Activated CD8-positive, alpha-beta memory T cell treated with anti-CD3 and anti-CD28 coated beads for 48 hours (primary cell): ENCODE measurements at places on chromosomes 13 and 19.

DNA sequence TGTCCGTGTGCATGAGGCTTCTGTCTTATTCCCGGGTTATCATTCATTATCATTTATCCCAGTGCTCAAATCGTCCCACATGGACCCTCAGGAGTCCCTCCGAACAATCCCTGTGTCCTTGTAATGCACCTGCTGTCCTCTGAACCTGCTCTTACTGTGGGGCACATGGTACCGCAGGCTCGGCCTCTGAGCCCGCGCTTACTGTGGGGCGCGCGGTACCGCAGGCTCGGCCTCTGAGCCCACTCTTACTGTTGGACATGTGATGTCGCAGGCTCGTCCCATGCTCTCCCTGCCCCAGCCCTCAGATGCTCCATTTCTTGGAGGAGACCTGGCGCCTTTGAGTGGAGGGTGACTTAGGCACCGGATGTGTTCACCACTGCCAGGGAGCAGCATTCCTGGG lies 16.8 kb upstream of the ZNF554 start:
- DNase-seq, result no peak

DNA sequence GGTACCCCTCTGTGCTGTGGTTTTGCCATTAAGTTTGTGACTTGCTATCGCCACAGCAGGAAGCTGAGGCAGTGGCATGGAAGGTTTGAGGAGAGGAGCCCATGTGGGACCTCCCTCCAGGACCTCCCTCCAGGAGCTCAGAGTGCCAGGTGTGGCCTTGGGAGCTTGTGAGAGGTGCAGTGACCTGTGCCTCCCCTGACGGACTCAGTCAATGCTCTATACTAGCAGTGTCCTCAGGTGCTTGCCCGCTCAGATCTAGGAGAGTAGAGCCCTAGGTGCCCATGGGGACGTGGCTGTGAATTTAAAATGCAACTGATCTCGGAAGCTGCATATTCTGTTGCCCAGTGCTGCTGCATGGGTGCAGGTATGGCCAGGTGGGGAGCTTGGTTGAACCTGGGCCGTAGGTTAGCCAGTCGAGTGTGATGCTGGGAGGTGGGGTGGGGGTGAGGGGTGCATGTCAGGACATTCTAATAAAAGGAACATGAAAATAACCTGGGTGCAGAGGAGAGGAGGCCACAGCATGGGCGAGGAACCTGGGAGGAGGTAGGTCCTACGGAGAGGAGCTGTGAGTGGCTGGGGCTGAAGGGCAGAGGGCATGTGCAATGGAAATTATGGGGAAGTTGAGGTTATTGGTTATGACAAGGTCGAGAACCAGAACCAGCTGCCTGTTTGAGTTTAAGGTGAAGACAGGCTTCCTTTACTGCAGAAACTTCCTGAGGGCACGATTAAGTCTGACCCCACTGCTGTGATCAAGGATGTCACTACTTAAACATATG lies 41.6 kb downstream of the TEX29 start:
- no peak for DNase-seq

- no peak for DNase-seq
These were observed 211.7 kb downstream of the DCT start for GRCh38 chr13:94267581-94268366.

DNA sequence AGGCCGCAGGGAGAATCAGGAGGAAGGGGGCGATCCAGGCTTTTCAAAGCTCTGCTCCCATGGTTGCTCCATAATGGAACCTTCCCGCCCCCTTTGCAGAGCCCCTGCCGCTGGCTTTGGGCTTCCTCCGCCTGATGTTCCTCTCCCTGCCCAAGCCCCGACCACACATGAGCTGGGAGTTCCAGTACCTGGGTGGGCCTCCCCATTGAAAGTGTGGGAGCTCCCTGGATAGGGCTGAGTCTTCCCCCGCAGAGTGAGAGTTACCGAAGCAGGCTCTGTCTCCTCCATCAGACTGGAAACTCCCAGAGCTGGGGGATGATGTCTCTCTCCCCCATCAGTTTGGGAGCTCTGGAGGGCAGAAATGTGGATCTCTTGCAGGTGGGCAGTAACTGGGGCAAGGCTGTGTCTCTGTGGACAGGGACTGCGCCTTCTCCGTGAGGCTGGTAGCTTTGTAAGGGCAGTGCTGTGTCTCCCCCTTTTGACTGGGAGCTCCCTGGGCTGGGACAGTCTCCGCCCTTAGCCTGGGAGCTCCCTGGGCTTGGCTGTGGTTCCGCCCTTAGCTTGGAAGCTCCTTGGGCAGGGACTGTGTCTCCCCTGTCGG lies 722 bp downstream of the DCAF15 start:
- no peak for DNase-seq

DNA sequence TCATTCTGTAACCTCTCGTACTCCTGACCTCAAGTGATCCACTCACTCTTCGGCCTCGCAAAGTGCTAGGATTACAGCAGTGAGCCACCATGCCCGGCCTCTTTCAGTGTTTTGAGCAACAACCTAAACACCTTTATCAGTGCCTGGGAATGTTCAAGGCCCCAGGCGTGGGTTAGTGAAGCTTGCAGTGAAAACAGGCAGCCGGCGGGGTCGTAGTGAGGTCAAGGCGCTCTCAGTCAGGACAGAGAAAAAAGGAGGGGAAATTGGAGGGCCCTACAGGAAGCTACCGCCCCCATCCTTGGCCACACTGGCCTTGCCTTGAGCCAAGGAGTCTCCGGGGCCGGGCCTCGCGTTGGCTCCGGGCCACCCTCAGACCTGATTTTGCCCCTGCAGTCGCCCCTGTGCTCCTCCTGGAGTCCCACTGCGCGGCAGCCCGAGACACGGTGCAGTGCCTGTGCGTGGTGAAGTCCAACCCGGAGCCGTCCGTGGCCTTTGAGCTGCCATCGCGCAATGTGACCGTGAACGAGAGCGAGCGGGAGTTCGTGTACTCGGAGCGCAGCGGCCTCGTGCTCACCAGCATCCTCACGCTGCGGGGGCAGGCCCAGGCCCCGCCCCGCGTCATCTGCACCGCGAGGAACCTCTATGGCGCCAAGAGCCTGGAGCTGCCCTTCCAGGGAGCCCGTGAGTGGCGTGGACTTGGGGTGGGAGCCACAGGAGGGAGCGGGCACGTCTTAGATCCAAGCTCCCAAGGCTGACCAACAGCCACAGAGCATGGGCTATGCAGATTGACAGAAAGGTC lies 17.7 kb downstream of the MAG start:
- no peak for DNase-seq

DNA sequence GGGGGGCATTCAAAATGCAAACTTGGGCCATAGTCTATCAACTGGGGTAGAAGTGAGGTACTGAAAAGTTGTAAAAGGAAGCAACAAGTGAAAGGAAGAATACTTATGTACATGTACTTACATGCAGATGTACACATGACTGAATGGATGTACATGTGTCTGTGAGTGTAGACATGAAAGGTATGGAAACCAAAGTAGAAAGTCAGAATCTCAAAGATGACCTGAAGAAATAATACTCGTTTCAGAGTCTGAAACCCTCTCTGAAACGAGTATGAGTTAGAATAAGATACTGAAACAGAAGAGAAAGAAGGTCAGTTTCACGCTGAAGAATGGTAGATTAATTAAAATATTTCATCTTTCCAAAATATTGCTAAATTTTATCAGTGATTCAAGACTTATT lies 13.9 kb downstream of the DZIP1 start:
- no peak for DNase-seq

DNA sequence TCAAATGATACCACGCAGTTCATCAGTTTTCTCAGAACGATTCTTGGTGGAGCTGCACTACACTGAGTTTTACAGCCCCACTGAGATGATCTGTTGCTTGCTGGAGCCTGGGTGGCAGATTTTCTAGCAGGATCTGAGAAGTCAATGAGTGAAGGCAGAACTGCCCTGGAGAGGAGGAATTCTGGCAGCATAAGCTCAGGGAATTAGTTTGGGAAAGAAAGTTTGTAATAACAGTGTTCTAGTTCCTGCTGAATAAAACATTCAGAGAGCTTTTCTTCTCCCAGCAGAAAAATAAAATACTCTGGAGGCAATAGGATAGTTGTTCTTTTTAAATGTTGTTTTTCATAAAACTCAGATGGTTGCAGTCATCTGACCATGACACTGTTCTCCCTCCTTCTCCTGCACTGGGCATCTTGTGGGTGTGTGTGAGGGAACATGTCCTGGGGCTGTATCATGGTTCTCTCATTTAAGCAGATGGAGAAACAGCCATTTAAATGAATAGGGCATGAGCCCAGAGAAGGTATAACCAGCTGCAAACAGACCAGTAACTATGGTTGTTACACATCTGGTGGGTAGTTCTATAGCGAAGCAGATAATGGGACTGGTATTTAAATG lies 29.6 kb downstream of the OLFM4 start:
- no peak for DNase-seq

DNA sequence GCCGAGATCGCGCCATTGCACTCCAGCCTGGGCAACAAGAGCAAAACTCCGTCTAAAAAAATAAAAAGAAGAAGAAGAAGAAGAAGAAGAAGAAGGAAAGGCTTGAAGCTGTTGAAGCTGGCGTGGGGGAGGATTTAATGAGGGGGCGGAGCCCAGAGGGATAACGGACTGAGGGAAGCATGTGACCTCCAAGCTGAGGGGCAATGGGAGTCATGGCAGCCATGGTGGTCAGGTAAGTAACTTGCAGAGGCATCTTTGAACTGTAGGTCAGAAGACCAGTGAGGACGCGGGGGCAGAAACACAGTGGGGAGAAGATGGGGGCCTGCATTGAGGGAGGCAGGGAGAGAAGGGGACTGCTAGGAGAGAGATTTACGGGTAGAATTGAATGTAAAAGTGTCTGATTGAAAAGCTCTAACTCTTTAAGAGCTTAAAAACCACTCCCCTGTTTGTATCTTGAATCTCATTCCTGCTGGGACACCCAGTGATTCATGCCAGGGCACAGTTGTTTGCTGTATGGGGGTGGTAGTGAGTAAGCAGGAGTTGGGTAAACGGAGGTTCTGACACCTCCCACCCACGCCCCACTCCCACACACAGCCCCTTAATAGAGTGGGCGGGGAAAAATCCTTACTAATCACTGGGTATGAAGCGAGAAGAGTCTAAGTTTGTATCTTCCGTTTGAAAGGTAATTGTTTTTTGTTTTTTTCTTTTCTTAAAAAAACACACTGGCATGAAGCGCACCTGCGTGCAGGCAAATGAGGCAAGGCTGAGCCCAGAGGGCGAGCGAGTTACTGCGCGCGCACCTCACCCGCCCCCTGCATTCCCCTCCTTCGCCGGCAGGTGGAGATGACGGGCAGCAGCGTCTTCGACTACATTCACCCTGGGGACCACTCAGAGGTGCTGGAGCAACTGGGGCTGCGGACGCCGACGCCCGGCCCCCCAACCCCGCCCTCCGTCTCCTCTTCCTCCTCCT lies 13.0 kb downstream of the TMEM160 start:
- DNase-seq, result peak; percentile 99

DNA sequence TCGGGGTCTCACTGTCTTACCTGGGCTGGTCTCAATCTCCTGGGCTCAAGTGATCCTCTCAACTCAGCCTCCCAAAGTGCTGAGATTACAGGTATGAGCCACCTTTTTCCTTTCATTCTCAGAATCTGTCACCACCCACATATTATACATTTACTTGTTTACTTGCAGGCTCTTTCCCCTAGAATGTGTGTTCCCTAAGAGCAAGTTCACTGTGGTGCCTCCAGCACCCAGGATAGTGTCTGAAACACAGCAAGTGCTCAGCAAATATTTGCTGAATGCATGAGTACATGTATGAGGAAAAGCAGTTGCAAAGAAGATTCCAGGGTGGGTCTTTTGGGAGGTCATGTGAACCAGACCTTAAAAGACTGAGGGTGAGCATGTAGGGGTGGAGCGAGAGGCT lies 96.8 kb downstream of the RGCC start:
- no peak for DNase-seq

DNA sequence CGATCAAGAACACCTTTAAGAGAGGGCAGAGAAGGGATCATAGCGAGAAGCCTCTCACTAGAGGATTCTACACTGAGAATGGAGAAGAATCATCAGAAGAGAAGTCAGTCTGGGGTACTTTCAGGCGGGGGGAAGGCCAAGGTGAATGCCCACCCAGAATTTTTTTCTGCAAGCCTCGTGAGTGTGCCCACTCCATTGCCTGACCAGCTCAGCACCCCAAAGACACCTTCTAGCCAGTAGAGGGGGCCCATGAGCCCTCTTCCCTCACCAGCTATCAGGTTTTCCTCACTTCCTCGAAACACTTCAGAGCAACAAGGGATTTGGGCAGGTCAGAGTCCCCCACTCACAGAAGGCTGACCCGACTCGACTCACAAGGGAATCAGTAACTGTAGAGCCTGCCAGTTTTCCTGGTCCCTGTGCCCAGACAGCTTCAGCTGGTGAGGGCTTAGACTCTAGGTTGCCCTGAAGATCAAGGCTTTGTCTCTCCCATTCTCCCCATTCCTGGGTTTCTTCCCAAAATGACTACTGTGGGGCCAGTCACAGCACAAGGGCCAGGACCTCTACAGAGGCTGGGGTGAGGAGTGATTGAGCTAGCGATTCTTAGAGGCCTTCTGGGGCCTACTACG lies 18.4 kb downstream of the NLRP13 start:
- no peak for DNase-seq

GRCh38 chr19:13001166-13001501 lies 5.9 kb downstream of the NFIX start:
- no peak for DNase-seq
